ENCODE measurements at places on chromosomes 3 and 15.

DNA sequence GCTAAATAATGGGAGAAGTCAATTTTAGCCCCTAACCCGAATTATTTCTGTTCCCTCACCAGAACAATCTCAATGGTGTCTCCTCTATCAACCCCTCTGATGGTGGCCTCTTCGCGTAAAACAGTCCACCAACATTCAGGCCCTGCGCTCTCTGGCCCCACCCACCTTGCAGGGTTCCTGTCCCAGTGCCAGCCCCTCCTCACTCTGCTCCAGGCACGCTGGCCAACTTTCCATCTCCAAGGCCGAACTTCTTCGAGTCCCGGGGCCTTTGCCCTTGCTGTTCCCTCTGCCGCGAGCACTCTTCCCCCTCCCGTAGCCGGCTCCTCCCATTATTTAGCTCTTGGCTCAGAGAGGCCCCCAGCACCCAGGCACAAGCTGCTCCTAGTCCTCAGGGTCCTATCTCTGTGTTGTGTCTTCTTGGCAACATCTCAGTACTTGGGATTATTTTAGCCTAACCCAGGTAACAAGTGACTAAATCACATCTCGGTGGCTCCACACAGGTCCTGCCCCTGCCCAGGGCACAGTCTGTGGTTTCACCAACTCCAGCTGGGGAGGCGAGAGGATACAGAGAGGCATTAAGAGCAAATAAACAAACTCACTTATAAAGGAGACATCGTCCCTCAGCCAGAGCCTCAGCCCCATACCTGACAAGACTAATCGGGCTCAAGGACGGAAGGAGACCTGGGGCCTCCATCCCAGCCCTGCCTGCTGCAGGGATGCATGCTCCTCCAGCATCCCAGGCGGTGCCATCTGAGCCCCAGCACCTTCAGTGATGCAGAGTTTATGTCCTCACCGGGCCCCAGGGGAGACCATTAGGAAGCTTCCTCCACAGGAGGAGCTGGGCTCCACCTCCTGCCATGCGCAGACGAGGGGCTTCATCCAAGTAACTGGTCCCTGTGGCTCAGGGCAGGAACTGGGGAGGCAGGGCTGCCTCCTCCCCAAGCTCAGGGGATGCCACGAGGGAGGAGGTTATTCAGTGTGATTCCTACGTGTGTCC, 19.7 kb upstream of the IQSEC1 start:
- no peak for DNase-seq

DNA sequence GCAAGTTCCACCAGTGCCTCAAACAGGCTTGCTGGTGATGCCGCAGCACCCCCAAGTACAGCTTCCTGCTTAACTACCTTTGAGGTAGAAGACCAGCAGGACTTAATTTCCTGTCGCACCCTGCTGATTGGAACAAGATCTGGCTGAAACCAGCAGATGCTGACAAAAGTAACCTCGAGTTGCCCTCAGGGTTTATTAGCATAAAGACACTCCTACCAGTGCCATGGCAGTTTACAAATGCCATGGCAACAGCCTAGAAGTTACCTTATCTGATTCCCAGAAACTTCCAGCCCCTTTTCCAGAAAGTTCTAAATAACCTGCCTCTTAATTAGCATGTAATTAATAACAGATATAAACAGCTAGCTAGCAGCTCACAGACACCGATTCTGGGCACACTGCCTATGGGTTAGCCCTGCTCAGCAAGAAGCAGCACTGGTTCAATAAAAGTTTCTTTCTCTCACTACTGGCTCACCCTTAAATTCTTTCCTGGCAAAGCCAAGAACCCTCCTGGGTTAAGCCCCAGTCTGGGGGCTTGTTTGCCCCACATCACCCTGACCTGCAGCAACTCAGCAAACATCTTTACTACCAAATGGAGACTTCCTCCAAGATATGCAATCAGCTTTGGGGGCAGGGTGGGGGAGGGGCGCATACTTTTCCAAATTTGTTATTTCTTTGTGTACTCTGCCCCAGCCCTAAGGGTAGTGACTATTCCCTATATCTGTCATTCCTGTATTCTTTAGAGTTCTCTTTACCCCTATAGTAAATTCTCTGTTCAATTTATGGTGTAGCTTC, 54.2 kb downstream of the MAP4 start:
- DNase-seq: no peak

- DNase-seq: no peak
These were observed 506 bp downstream of the RAD51 start for GRCh38 chr15:40695469-40695890.

DNA sequence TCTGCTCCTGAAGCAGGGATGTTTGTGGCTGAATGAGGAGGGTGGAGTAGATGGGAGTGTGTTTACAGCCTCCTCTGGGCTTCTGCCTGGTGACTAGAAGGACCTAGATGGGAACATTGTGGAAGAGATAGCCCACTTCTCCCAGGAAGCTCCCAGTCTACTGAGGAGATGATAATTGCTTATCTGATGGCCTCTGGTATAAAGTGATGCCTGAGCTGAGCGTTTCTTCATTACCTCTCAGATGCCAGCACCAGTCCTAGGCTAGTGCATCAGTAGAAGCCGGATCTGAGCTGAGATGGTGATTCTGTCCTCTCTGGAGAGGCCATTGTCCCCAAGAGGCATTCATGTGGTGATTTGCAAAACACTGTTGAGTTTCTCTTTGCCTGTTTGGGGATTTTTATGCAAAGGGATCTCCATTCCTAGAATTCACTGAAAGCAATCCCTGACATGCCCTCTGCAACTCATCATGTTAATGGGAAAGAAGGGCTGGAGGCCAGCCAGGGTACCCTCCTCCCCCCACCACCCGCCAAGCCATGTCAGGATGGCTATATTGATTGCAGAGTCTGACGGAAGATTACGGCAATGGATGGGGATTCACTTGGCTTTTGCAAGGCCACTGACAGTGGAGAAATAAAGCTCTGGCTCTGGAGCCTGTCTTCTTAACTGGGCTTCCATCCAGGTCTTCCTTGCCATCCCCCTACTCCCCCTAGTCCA, 166.4 kb upstream of the ROPN1 start:
- no peak for DNase-seq

GRCh38 chr3:128878556-128879124, 780 bp upstream of the ACAD9 start:
- peak; percentile 21 for DNase-seq

DNA sequence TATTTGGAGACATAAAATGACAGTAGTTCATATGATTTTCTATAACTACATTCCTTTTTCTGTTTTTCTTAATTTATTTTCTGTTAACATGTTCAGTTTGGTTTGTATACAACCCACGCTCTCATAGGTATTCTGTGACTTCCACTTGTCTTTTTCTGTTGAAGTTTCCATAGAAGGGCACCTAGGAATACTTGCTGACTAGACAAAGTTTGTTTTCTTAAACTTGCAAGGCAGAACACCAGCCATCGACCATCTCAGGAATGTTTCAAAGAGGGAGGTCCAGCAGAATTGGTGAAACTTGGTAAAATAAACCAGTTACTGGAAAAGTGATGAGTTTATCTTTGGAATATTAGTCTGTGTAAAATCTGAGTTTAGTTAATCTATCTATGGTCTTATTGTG, 403.2 kb upstream of the CADM2 start:
- DNase-seq: no peak

DNA sequence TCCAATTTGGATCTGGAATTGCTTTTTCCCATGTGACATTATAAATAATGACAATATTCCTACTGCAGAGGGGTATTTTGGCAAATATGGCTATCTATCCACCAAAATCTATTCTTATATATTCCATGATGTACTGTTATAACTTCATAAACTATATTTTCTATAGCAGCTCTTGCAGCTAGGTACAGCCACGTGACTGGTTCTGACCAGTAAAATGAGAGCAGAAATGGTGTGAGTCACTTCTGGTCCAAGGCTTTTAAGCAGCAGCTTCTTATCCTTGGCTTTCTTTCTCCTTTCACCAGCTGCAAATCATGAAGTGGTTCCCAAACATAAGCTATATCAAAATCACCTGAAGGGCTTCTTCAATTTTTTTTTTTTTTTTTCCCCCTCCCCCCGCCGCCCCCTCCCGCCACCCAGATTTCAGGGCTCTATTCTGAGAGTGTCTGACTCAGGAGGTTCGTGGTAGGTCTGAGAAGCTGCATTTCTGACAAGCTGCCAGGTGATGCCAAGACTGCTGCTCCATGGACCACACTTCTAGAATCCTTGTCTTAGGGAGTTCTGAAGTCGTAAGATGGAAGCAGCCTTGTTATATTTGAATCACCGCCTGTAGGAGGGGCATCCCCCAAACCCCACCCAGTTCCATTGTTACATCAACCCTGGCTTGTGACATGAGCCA, 357.5 kb downstream of the CHST2 start:
- no peak for DNase-seq

All from AG09309 (cell line).